ENCODE measurements at places on chromosomes 11 and 22. TPM values are rescaled to one million over a fixed set of nuclear protein-coding genes. Genes with fewer than 3 reads are reported as not detected.

Gene APOA5
- total RNA-seq = not detected

Gene VSTM5
- total RNA-seq = not detected

Gene OR2AG1
- not detected for total RNA-seq

Gene ART1
- total RNA-seq = not detected

Gene CCDC116
- 0.78 TPM for total RNA-seq

Gene AQP11
- total RNA-seq = 0.52 TPM

Gene ZP1
- not detected for total RNA-seq

Gene B3GAT1
- 0.27 TPM for total RNA-seq

Gene OR52I2
- not detected for total RNA-seq

Gene CCDC86
- 56.7 TPM for total RNA-seq

Gene APOA4
- total RNA-seq = not detected

Gene CHRDL2
- total RNA-seq = not detected
